Right renal pelvis (tissue), 4 donors: ENCODE measurements at places on chromosomes 3 and 15.

GRCh38 chr3:59677747-59678702 lies 628.2 kb upstream of the CFAP20DC start:
- no peak for DNase-seq

- DNase-seq = no peak
Observed at GRCh38 chr15:74201710-74202420, 722 bp downstream of the STRA6 start.

DNA sequence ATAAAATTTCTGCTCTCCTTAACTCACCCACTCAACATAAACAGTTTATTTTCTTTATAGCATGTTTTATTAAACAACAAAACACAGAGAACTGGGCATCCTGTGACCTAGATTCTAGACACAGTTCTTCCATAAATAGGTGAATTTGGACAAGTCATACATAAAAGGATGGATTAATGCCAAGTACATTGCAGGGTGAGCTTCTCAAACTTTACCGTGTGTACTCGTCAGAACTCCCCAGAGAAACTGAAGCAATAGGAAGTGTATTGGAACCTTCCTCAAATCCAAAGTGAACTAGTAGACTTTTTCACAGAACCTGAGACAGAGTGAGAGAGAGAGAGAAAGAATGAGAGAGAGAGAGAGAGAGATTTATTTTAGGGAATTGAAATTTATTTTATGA lies 139.7 kb downstream of the CD47 start:
- no peak for DNase-seq

DNA sequence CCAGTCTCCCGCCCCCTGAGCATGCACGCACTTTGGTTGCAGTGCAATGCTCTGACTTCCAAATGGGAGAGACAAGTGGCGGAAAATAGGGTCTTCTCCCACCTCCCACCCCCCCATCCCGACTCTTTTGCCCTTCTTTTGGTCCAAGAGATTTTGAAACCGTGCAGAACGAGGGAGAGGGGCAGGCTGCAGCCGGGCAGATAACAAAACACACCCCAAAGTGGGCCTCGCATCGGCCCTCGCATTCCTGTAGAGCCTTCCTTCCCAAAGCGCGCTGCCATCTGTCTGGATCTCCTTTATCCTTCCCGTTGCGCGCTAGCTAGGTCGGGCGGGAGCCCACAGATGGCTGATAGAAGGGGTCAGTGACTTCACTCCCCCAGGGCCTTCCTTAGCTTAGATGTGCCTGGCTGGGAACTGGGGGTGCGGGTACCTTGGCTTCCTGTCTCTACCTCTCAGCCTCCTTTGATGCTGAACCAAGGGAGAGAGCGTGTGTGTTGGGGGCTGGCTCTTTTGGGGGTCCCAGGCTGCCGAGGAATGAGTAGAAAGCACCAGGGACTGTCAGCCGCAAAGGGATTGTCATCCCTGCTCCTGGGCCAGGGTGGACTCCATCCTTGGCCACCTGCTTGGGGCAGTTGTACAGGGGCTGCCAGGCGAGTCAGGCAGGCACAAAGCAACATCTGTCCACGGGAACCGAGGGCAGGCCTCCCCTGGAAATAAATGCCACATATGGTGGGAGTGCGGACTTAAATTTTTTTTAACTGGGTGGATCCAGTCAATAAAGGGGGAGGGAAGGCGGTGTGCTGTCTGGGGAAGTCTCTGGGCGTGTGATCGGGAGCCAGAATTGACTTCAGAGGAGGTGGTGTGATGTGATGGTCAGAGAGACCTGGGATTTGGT lies 1.8 kb downstream of the SMAD3 start:
- DNase-seq = no peak

GRCh38 chr15:70057931-70058641 lies 39.6 kb downstream of the TLE3 start:
- DNase-seq = no peak

DNA sequence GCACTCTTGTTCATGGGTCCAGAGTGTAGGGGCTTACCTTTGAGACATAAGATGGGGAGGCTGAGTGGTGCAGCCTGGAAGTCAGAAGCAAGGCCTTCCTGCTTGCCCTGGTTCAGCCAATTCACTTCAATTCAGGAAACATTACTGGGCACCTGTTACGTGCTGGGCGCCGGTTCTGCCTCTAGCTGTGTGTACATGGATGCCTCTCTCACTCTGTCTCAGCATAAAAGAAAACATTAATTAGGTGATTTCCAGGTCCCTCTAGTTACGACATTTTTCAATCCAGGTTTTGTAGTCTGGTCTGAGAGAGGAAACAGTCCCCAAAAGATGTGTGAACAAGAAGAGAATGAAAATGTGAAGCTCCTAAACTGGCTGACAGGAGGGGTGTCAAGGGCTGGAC lies 1.2 kb downstream of the RTP1 start:
- no peak for DNase-seq

GRCh38 chr15:50260969-50261496 lies 4.5 kb downstream of the HDC start:
- DNase-seq = no peak

- peak; percentile 70 for DNase-seq
Observed at GRCh38 chr3:125585595-125586223, 9.6 kb downstream of the OSBPL11 start.

GRCh38 chr15:100215031-100215842 lies 126.5 kb downstream of the ADAMTS17 start:
- no peak for DNase-seq

DNA sequence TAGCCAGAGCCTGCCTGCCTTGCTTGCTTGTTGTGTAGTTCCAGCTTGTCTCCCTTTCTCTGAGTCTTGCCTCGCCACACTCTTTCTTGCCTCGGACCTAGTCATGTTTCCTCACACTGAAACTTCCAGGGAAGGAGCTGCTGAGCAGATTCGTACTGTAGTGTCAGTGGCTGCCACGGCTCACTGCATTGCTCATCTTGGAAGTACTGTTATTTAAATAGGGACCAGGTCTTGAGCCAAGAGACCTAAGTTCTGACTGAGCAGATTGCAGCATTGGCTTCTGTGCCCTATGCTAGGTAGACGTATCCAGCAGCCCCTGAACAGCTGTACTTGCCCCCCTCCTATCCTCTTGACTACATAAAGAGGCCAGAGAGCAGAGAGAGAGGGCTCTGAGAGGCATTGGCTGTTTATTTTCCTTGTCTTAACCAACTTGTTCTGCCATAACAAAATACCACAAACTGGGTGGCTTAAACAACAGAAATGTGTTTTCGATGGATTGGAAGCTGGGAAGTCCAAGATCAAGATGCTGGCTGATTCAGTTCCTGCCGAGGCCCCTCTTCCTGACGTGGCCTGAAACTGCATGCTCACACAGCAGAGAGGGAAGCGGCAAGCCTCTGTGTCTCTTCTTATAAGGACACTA lies 5.8 kb upstream of the RARRES1 start:
- no peak for DNase-seq

DNA sequence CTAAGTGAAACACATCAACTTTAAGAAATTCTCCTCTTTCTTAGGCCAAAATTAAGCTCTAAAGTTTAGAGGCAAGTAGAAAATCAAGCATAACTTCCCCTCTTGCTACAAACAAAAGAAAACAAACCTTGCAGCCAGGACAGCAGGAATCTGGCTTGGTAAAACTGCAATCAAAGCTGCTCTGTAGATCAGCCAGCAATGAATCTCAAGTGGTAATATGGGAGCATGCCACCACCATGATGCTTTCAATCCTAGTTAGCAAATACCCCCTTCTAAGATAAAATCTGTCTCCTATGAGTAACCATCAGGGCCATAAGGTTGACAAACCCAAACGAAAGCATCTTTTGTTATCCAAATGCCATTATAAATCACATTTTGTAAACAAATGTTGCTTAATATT lies 208.3 kb upstream of the PLSCR5 start:
- DNase-seq = no peak

- DNase-seq = no peak
Observed at GRCh38 chr3:194298331-194299227, 52.5 kb downstream of the CPN2 start.

GRCh38 chr15:71592203-71592602 lies 218.2 kb upstream of the NR2E3 start:
- DNase-seq = no peak

GRCh38 chr3:140911822-140912221 lies 29.8 kb upstream of the SLC25A36 start:
- no peak for DNase-seq

- no peak for DNase-seq
Observed at GRCh38 chr3:172154768-172155664, 115.6 kb downstream of the FNDC3B start.

DNA sequence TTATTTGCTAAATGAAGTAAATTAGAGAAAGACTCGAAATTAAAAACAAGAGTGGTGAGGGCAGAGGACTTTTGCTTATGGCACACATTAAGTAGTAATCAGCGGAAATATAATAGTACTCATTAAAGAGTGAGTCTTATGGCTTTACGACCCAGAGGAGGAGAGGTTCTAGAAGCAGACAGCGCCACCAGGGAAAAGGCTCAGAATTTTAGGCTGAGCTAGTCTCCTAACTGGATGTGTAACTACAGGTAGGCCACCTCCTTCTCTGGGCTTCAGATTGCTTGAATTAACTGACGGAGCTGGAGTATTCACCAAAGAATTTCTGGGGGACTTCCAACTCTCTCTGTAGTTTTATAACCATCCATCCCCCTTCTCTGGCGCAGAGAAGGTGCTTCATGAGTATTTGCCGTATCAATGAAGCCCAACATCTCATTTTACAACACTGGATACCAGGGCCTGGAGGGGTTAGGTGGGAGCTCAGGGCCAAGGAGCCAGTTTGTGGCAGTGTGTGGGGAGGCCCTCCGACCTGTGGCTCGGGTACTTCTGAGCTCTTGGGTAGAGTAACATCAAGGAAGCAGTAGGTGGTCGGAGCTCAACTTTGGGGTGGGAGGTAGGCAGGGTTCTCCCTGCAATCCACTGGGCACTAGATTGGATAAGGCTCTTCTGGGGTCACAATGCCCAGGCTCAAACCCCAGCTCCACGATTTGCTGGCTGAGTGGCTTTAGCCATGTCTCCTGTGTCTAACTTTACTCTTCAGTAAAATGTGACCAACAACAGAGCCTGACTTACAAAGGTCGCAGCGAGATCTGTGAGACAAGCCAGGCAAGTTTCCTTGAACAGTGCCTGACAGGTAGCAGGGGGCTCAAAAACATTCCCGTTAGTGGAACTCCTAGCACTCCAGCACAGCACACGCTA lies 1.1 kb downstream of the CHCHD4 start:
- no peak for DNase-seq

DNA sequence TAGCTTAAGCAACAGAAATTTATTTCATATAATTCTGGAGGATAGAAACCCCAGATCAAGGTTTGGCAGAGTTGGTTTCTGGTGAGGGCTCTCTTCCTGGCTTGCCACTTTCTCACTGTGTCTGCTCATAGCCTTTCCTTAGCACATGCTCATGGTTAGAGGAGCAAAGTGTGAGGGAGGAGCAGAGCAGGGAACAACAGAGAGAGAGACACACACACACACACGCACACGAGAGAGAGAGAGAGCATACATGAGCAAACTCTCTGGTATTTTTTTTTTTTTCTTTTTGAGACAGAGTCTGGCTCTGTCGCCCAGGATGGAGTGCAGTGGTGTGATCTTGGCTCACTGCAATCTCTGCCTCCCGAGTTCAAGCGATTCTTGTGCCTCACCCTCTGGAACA lies 36.8 kb upstream of the ZDHHC23 start:
- DNase-seq = no peak
